Caki2 (cell line): ENCODE measurements at places on chromosomes 6 and 20.

DNA sequence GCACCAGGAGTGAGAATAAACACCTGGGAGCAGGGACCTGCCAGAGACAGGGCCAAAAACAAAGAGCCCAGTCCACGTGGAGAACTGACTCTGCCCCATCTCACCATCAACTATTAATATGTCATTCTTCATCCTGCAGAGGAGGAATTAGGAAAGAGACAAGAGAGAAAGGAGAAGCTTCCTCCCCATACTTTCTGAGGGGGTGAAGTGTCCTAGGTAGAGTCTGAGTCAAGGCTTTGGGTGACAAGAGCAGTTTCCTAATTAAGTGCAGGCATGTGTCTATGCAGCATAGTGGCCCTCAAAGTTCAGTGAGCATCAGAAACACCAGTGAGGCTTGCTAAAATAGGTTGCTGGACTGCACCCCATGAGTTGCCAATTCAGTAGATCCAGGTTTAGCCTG lies 40.7 kb upstream of the BMP2 start:
- no peak for DNase-seq

GRCh38 chr20:46984405-46984804 lies 89.8 kb downstream of the EYA2 start:
- no peak for DNase-seq

GRCh38 chr6:466564-466963 lies 75.0 kb downstream of the IRF4 start:
- no peak for DNase-seq

DNA sequence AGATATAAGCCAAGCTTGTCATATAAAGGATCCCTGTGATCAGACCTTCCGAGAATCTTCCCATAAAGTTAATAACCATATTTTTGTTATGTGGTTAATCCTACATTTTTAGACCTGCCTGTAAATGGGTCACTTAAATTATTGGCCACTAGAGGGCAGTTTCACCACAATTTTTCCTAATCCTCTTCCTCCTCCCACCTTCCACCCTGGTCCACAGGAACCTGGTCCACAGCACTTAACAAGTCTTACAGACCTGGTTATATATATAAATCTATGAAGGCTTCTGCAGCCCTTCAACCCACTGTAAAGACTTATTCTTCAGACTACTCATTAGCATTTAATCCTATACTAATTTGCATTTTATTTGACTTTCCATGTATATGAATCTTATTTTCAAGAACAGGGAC lies 28.3 kb downstream of the MRS2 start:
- peak; percentile 33 for DNase-seq

- no peak for DNase-seq
These were observed 32.5 kb downstream of the SLC22A2 start for GRCh38 chr6:160226118-160226591.

- DNase-seq = no peak
These were observed 70.6 kb upstream of the DEFB112 start for GRCh38 chr6:50120300-50120699.

DNA sequence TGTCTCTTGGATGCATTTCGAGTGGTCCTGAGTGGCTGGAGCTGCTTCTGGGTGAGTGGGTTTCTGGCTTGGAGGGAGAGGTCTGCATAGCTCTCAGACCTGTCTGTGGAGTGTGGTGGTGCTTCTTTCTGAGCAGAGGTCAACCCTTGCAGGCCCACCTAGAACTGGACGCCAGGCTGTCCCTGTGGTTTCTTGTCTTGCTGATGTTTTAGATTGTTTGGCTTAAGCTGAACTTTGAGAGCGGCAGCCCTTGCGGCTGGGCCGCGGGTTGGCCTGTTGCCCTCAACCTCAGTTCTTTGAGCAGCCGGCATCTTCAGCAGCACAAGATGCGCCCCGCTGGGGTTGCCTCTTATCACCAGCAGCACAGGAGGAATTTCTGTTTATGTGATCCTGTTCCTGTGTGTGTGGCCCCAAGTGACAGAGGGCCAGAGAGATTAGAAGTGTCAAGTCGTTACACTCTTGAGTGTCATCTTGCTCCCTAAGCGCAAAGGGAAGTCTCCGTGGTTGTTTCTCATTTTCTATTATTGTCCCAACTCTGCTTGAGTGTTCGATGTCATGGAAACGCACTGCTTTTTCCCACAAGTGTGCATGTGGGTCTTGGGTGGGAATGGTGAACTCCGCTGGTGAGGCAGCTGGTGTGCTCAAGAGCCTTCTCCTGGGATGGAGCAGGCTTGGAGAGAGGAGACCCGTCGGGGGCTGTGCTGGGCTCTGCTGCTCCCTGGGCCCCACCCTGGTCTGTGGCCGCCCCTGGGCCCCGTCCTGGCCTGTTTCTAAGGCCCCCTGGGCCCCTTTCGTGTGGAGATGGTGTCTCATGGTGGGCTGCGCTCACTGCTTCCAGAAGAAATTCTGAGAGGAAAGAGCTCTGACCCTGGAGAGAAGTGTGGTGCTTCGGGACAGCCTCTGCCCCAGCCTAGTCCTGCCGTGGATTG lies 20.1 kb upstream of the SLC22A1 start:
- DNase-seq = no peak

DNA sequence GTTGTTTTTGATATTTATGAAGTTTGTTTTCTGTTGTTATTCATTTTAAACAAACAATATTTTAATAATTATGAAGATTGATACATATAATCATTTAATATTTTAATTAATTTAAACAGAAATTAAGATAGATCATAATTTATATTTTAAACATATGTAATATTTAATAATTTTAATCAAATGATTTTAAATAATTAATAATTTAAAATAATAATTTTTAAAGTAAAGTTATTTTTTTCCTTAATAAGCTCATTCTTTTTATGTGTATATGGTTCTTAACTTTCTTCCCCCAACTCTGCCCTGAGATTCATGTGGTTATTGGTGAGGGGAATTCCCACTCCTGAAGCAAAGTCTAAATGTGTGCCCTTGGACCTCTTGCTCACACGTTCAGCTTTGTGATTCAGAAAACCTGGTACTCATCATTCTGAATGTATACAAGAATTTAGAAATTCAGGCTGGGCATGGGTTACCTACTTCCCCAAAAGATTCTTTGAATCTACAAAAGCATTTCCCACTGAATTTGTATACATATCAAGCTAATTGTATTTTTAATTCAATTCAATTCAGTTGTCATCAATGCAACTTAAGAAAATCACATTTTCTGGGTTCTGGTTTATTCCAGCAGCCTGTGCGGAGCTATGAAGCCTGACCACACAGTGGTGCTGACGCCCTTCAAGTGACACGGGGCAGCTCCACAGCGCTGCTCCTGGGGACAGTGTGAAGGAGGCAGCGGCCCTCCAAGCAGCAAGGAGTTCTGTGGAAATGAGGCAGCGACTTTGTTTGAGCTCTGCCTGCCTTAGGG lies 168.9 kb upstream of the UST start:
- DNase-seq = peak; percentile 66

- no peak for DNase-seq
These were observed 163.2 kb downstream of the RALGAPA2 start for GRCh38 chr20:20549267-20549612.

GRCh38 chr6:34510299-34510698 lies 44.4 kb downstream of the PACSIN1 start:
- DNase-seq = no peak

- peak; percentile 18 for DNase-seq
These were observed 75.8 kb downstream of the CAP2 start for GRCh38 chr6:17469006-17469832.

DNA sequence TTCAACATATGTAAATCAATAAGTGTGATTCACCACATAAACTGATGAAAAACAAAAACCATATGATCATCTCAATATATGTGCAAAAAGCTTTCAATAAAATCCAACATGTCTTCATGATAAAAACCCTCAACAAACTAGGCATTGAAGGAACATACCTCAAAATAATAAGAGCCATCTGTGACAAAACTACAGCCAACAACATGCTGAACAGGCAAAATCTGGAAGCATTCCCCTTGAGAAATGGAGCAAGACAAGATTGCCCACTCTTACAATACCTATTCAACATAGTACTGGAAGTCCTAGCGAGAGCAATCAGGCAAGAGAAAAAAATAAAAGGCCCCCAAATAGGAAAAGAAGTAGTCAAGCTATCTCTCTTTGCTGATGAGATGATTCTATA lies 76.5 kb downstream of the OTOR start:
- no peak for DNase-seq

DNA sequence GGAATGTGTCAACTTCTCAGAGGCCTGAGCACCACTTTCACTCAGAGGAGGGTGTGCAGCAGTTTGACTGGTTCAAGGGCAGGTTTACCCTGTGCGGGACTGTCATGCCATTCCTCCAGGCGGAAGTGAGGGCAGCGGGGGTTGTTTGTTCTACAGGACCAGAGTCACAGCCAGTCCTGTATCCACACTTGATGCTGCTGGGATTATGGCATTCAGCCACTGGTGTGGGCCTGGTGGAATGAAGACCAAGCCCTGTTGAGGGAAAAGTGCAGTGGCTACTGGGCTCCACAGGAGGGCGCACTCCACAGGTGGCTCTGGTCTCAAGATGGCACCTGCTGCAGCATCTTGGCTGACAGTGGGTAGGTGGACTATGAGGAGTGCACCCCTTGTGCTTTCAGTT lies 14.8 kb downstream of the SEMG2 start:
- no peak for DNase-seq

DNA sequence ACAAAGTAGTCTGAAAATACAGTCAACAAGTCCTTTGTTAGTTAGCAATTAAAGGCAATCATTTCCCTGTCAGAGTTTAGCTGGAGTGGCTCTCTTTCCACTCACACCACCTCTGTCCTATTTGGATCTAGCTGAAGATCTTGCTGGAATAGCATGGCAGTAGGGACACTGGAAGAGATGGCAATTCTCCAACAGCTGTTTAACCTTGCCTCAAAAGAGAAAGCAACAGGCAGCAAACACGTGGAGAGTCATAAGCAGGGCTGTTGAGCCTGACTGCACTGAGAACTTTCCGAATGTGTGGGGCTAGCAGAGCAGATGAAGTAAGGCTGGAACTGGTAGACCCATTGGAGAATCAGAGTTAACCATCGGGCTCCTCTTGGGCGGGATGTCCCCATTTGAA lies 38.0 kb upstream of the PRSS35 start:
- no peak for DNase-seq

GRCh38 chr20:59731376-59731775 lies 127.0 kb downstream of the PHACTR3 start:
- DNase-seq = no peak

DNA sequence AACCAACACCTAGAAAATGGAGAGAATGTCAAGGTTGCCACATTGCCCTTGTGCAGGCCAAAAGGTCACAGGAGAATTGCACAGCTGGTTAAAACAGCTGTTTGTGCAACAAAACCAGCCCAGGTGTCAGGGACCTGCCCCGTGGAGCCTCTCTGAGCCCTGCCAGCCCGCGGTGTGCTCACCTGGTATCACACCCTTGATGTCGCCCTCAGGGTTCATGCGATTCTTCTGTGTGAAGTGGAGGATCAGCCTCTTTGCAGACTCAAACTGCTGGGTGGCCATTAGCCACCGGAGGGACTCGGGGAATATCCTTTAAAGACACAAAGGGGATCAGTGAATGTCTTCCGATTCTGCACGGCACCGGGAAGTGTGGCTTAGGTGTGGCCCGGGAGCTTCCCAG lies 39.2 kb downstream of the PSMG4 start:
- no peak for DNase-seq

- DNase-seq = no peak
These were observed 83.1 kb upstream of the TOX2 start for GRCh38 chr20:43831481-43832065.

DNA sequence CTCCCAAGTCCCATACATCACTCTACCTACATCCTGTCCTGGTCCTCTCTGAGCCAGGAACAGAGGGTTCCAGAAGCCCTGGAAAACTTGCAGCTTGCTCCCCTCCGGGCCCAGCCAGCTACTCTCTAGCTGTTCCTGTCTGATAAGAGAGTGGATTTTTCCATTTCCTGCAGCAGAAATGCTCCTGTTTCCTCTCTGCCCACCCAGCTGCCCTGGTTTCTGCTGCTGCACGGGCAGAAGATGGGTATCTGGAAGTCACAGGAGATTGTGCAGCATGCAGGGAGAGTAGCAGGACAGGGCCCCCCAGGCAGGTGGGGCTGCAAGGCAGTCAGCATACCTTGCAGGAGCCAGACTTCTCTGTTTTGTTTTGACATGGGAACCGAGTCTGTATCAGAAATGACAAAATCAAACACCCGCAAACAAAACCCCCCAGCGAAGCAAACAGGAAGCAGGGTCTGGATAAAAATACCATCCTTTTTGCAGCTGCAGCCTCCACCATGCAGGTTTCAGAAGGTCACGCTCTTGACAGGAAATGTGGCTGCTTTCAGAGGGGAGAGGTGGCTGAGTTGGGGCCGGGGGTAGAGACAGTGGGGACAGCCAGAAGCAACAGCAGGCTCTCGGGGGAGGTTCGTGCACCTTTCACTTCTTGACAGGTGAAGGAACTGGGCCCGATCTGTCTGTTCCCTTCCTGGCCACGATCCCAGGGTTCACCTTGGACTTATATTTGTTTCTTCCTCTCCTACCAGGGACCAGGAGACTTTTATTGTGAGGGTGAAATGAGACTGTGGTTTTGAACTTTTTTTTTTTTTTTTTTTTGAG lies 50.8 kb upstream of the FAM83D start:
- DNase-seq = no peak

- no peak for DNase-seq
These were observed 793.4 kb downstream of the TENT5A start for GRCh38 chr6:80959034-80959433.

DNA sequence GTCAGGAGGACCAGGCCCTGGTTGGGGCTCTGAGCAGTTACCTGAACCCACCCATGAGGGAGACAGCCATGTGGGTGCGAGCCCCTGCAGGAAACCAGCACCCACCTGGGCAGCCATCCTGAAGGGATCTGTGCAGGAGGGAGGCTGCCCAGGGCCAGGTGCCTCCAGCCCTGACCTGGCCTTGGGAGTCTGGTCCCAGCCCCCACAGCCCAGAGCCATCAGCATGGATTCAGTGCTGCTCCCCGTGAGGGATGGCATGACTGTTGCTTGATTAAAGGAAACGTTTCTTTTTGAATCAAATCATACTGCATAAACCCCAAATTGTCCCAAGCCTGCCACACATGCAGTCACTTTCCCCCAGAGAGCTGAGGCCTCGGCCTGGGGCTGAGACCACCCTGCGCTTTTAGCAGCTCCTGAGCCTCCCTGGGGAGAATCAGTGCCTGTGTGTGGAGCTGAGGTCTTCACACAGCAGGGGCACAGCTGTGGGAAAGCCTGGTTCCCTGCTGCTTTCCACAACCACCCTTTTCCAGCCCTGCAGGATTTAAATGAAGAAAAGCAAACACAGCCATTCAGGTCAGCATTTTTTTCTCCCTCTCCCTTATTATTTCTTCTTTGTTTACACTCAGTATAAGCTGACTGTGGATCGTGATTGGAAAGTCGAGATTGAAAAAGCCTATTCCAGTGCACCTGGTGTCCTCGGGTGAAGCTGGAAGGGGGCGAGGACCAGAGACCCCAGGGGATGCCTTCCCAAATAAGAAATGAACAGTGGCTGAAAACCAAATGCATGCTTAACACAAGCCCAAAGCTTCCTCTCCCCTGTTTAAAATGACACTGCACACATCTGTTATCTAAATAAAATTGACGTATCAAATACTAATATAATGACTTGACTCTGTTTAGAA lies 283.9 kb downstream of the SMOC2 start:
- no peak for DNase-seq
